Activated naive CD4-positive, alpha-beta T cell treated with anti-CD3 and anti-CD28 coated beads, Interleukin-2, amount 50 U/mL, for 72 hours (primary cell): ENCODE measurements at places on chromosomes 3 and 15. TPM values are rescaled to one million over a fixed set of nuclear protein-coding genes. Genes with fewer than 3 reads are reported as not detected.

GRCh38 chr15:29451201-29451781 is 181.7 kb upstream of the NSMCE3 start:
- no peak for DNase-seq

- DNase-seq, result peak; percentile 37
Measured at GRCh38 chr3:51371943-51372557, 13.0 kb upstream of the MANF start.

DNA sequence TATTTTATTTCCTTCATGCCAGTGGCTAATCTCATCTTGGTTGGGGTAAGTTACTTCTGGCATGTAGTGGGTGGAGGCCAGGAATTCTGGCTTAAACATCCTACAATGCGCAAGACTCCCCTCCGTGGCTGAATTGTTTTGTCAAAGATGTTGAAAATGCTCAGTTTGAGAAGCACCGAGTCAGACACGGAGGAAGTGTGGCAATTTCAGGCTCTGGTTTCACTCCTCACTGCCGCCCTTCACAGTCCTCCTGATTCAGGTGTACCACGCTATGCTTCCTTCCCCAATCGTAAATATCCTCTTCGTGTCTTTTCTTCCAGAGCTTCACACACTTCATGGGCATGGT is 150.7 kb downstream of the OPA1 start:
- no peak for DNase-seq

- no peak for DNase-seq
Measured at GRCh38 chr3:47601281-47601680, 22.6 kb upstream of the CSPG5 start.

GRCh38 chr3:179071027-179071322 is 634 bp downstream of the ZMAT3 start:
- DNase-seq, result no peak

ADAMTS17 gene
- 0.19 TPM for total RNA-seq

CHDH gene
- 0.47 TPM for total RNA-seq

CFAP20DC gene
- total RNA-seq, result 2.7 TPM

ELL3 gene
- total RNA-seq, result 9.3 TPM
